ENCODE measurements at places on chromosomes 12 and 14. TPM values are rescaled to one million over a fixed set of nuclear protein-coding genes. Genes with fewer than 3 reads are reported as not detected.

DNA sequence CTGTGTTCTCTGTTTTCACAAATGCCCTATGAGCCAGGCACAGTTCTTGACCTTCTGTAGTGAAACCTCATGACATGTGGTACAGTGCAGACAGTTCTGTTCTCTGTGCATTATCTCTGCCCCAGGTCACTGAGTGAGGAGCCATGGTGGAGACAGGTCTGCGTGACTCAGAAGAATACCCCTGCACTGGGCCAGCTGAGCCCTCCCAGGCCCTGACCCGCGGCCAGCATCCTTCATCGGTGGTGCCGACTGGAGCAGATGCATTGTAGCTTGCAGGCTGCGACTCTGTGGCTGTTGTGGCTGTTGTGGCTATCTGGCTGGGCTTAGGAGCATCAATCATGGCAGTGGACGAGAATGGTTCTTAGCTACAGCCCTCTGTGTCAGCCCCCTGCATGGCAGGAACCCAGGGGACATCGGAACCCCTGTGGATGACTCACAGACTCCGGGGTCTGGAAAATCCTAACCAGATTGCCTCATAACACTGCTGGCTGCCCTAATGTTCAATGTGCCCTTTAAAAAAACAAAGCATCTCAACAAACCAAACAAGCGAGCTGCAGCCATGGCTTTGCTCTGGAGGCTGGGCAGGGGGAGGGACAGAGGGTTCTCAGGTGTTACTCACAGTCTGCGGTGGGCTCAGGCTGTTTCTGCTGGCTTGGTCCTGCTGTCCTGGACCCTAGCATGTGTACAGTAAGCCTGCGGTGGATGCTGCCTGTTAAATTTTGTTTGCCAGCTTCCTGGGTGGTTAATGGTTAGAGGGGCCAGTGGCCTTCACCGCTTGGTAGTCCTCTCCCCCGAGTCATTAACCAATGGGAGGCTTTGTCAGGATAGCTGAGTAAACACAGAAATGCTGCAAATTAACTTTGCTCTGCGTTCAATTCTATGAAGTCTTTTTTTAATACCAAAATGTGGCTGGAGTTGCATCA lies at the start of gene SERPINA6:
Gene SERPINA6 (minus strand): TSS at position 689 of the 923 bp plus-strand sequence. CDS start 8,688 bp downstream, outside the sequence.
- H3K27ac ChIP-seq = no peak within 1 kb of the TSS
- H3K36me3 ChIP-seq = no peaks in the 10 kb centered on the region
- H3K4me3 ChIP-seq = no peak within 1 kb of the TSS
- H3K4me1 ChIP-seq = no peaks in the 10 kb centered on the region
- H3K27me3 ChIP-seq = peaks cover under 1% of the 10 kb centered on the region

Gene CYP27B1
- total RNA-seq = 14.7 TPM

GRCh38 chr12:132523576-132524331 lies 33.8 kb downstream of the FBRSL1 start:
- peaks cover 2% of the 10 kb centered on the region for H3K36me3 ChIP-seq
- no peaks in the 10 kb centered on the region for H3K27me3 ChIP-seq
- no peaks in the 10 kb centered on the region for H3K4me1 ChIP-seq
- no peak overlapping the region for H3K4me3 ChIP-seq
- DNase-seq = peak; percentile 75
- no peak overlapping the region for H3K27ac ChIP-seq

Gene LIN7A
- total RNA-seq = not detected

Gene SLC22A17
- 8.6 TPM for total RNA-seq

Gene PTPRO
- 0.28 TPM for total RNA-seq

DNA sequence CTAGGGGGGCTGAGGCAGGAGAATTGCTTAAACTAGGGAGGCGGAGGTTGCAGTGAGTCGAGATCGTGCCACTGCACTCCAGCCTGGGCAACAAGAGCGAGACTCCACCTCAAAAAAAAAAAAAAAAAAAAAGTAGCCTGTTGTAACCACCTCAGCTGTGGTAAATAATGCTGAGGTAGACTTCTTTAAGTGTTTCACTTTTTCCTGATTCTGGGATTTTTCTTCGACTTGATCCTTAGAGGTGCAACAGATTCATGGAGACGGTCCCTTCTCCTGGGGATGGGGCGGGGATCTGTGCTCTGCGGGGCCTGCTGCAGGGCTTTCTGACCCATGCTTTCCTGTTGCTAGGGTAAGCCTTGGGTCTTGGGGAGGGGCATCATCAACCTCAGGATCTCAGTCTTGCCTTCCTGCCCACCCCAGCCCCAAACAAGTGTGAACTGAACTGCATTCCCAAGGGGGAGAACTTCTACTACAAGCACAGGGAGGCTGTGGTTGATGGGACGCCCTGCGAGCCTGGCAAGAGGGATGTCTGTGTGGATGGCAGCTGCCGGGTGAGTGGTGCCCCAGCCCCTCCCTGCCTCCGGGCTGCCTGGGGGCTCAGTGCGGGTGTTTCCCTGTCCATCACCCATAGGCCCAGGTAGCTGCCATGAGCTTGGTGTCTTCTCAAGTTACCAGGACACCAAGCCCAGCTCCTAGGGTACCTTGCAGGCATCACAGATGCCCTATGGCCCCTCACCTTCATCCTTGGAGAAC lies 12.4 kb downstream of the PAPLN start:
- H3K4me1 ChIP-seq = peaks cover 23% of the 10 kb centered on the region
- H3K27ac ChIP-seq = no peak overlapping the region
- H3K36me3 ChIP-seq = no peaks in the 10 kb centered on the region
- DNase-seq = no peak
- peaks cover 19% of the 10 kb centered on the region for H3K27me3 ChIP-seq
- H3K4me3 ChIP-seq = no peak overlapping the region

DNA sequence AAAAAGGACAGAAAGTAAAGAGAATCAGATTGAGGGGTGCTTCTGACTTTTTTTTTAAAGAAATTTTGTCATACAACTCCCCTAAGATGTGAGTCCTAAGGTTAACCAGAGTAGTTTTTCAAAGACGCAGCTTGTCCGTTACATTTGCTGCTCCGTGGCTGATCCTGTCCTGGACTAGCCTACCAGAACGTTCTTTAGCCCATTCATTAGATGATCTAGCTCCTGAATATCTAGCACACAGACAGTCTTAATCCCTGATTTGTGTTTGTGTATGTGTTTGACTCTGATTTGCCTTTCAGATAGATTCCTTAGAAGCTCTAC lies 60.3 kb downstream of the SAMD4A start:
- peak overlapping the region; percentile 90 for H3K27ac ChIP-seq
- no peak for DNase-seq
- H3K4me1 ChIP-seq = peaks cover 46% of the 10 kb centered on the region
- no peaks in the 10 kb centered on the region for H3K27me3 ChIP-seq
- peaks cover 3% of the 10 kb centered on the region for H3K36me3 ChIP-seq
